ENCODE measurements at places on chromosomes 1 and 21. TPM values are rescaled to one million over a fixed set of nuclear protein-coding genes. Genes with fewer than 3 reads are reported as not detected.

Gene AMPD1
- polyA plus RNA-seq = not detected

Gene S100A3
- polyA plus RNA-seq = 5.2 TPM

Gene MAB21L3
- 0.76 TPM for polyA plus RNA-seq

Gene SELP
- polyA plus RNA-seq = 7.5 TPM

Gene CTTNBP2NL
- 13.2 TPM for polyA plus RNA-seq

Gene CDA
- 5.1 TPM for polyA plus RNA-seq

Gene TAL1
- polyA plus RNA-seq = 4.0 TPM

Gene TXNIP
- polyA plus RNA-seq = 1,029 TPM

Gene PGLYRP4
- polyA plus RNA-seq = 0.10 TPM

Gene TMPRSS15
- polyA plus RNA-seq = not detected

Gene SLFNL1
- 0.24 TPM for polyA plus RNA-seq

Gene RPTN
- not detected for polyA plus RNA-seq

Gene LIN28A
- not detected for polyA plus RNA-seq

Gene ATP1A4
- 6.2 TPM for polyA plus RNA-seq

Gene C1QB
- 351 TPM for polyA plus RNA-seq

Gene RAB42
- polyA plus RNA-seq = 2.5 TPM

Gene CFHR3
- polyA plus RNA-seq = 0.10 TPM

Gene AUNIP
- 0.11 TPM for polyA plus RNA-seq

Gene MROH9
- not detected for polyA plus RNA-seq

Gene HYI
- polyA plus RNA-seq = 49.3 TPM

Gene ANKRD34A
- polyA plus RNA-seq = 1.4 TPM

Gene BTBD19
- polyA plus RNA-seq = 4.3 TPM

Gene IFNAR1
- polyA plus RNA-seq = 31.6 TPM

Gene KCND3
- 10.0 TPM for polyA plus RNA-seq

Gene HES2
- 0.03 TPM for polyA plus RNA-seq

Gene KRTAP13-2
- polyA plus RNA-seq = not detected

Gene PLA2G2F
- 2.6 TPM for polyA plus RNA-seq

Gene PLEKHN1
- polyA plus RNA-seq = 4.2 TPM

Gene UTS2
- not detected for polyA plus RNA-seq

Measured in urinary bladder (tissue), 4 donors.